Caki2 (cell line): ENCODE measurements at places on chromosomes 1 and 21. TPM values are rescaled to one million over a fixed set of nuclear protein-coding genes. Genes with fewer than 3 reads are reported as not detected.

DNA sequence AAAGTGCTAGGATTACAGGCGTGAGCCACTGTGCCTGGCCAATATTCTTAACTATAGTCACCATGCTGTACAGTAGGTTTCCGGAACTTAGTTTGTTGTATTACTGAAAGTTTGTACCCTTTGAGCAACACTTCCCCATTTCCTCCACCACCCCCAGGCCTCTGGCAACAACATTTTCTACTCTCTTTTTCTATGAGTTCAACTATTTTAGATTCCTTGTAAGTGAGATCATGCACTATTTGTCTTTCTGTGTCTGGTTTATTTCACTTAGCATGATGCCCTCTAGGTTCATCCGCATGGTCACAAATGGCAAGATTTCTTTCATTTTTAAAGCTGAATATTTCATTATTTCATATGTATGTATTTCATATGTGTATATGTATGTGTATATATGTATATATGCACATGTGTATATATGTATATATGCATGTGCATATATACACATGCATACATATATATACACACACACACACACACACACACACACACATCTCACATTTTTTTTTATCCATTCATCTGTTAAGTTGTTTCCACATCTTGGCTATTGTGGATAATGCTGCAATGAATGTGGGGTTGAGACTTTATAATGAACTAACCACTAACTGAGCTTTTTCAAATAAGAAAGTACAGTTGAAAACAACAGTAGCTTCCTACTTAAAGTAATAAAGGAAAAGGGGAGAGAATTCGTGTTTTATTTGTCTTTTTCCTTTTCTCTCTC is 256.8 kb upstream of the C1orf105 start:
- no peak for DNase-seq

- DNase-seq, result no peak
Observed at GRCh38 chr1:182829285-182829932, 9.7 kb upstream of the DHX9 start.

GRCh38 chr1:155946633-155947219 is 5.3 kb downstream of the RXFP4 start:
- no peak for DNase-seq

- no peak for DNase-seq
Observed at GRCh38 chr1:230427094-230427876, 1.2 kb upstream of the PGBD5 start.

- DNase-seq, result peak; percentile 4
Observed at GRCh38 chr1:238960071-238960470, 426.3 kb upstream of the CHRM3 start.

DNA sequence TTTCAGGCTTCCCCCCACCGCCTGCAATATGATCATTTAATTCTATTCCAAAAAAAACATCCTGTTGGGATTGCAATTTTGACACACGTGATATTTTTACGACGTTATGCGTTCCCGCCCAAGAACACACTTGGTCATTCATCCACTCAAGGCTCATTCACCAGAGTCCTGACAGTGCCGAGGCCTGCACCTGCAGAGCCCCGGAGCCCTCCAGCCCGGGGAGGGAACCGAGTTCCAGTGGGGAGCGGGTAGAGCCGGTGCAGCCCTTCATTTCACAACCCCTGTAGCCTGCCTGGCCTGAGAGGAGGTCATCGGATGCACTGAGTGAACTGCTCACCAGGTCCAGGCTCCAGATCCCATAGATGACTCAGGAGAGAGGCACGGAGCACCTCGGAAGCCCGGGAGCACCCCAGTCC is 156.0 kb upstream of the BACE2 start:
- DNase-seq, result no peak

DNA sequence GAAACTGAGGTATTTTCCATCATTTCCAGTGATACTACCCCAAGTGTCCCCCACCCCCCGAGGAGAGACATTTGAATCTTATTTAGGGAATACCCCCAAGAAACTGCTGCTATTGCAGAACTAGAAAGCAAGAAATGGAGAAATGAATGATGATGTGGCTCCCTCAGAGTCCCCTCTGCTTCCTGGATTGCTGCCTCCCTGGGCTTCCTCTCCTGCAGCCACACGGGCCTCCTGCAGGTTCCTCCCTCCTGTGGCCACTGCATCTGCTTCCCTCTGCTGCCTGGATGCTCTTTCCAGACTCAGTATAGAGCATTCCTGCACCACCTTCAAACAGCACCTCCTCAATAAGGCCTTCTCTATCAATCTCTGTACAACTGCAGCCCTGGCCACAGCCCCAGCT is 69.3 kb downstream of the SLC25A24 start:
- DNase-seq, result no peak

DNA sequence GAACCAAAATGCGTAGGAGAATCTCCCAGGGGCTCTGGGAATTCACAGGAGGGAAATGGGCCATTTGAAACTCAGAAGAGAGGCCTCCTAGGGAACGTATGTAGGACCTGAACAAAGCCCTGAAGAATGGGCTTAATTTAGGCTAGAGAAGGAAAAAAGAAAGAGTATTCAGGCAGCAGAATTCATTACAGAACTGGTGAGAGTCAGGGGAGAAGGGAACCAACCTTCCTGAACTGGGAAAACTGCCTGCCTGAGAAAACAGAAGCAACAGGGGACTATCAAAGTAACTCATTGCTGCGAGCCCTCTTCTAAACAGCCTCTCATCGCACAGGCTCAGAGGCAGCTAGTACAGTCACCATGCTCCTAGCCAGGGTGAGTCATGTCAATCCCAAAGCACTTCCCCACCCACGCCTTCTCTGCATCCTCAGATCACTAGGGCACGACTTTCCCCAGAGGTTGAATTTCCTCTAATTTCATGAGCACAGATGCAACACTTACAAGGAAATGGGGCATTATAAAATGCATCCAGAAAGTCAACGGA is 98.1 kb downstream of the ADSS2 start:
- DNase-seq, result peak; percentile 91

DNA sequence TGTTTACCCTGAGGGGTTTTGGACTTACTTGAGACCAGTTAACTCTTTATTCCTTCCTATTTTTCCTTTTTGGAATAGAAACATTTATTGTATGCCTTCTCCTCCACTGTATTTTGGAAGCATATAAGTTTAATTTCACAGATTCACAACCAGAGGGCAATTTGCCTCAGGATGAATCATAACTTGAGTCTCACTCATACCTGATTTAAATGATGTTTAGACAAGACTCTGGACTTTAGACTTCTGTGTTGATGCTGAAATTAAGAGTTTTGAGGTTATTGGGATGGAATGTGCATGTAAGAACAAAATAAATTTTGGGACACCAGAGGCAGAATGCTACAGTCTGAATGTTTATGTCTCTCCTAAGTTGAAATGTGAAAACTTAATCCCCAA is 7.1 kb upstream of the ADAM30 start:
- no peak for DNase-seq

GRCh38 chr1:110870721-110871388 is 2.1 kb upstream of the CD53 start:
- no peak for DNase-seq

- no peak for DNase-seq
Observed at GRCh38 chr1:214471458-214471857, 79.9 kb downstream of the PTPN14 start.

DNA sequence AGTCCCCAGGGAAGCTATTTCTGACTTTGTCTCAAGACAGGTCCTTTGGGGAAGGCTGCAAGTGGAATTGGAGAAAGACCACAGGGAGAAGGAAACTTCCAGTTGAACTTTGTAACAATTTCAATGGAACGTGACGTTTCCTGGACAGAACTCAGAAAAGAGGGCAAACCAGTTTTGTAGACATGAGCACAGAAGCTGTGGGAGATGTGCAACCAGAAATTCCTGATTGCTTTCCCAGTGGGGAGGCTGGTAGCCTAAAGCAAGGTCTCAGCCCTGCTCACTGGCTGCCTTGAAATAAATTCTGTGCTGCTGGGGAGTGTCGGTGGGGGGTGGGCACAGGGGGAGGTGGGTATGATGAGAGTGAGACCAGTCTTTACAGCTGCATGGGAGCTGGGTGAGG is 1206.7 kb upstream of the ADGRL2 start:
- DNase-seq, result no peak

- no peak for DNase-seq
Observed at GRCh38 chr1:7430047-7430608, 341.0 kb upstream of the VAMP3 start.

DNA sequence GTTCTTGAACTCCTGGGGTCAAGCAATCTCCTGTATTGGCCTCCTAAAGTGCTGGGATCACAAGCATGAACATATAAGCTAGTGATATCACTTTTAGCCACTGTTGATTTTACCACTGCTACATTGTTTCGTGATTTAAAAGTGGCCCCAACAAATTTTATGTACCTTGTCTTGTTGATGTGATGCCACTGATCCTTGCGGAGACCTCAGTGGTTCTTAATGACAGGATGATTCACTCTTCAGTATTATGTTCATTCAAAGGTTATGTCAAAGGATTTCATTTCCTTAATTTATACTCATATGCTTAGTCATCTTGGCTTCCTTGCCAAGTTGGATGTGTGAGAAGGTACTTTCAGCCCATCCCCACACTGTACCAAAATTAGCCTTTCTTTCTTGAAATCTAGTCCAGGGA is 12.1 kb downstream of the PRKACB start:
- peak; percentile 89 for DNase-seq

FOXO6 gene
- total RNA-seq, result 0.14 TPM in 1 of 2 replicates, not detected in the other

CHIA gene
- not detected in 2 replicates for total RNA-seq

SPRR2E gene
- total RNA-seq, result not detected in 2 replicates

BCL2L15 gene
- 1.9 TPM in 1 of 2 replicates, not detected in the other for total RNA-seq

CD2 gene
- not detected in 2 replicates for total RNA-seq

OR13G1 gene
- not detected in 2 replicates for total RNA-seq

SPATA17 gene
- total RNA-seq, result 5.0 and 17.2 TPM in 2 replicates

FAAH gene
- total RNA-seq, result 10.9 and 22.5 TPM in 2 replicates

OPRD1 gene
- total RNA-seq, result not detected in 2 replicates

OPTC gene
- not detected in 2 replicates for total RNA-seq

SYCP1 gene
- total RNA-seq, result not detected in 2 replicates
